ENCODE measurements at places on chromosomes 4 and X.

GRCh38 chrX:100680756-100681155 lies 36.8 kb downstream of the SRPX2 start:
- peak; percentile 1 for DNase-seq

DNA sequence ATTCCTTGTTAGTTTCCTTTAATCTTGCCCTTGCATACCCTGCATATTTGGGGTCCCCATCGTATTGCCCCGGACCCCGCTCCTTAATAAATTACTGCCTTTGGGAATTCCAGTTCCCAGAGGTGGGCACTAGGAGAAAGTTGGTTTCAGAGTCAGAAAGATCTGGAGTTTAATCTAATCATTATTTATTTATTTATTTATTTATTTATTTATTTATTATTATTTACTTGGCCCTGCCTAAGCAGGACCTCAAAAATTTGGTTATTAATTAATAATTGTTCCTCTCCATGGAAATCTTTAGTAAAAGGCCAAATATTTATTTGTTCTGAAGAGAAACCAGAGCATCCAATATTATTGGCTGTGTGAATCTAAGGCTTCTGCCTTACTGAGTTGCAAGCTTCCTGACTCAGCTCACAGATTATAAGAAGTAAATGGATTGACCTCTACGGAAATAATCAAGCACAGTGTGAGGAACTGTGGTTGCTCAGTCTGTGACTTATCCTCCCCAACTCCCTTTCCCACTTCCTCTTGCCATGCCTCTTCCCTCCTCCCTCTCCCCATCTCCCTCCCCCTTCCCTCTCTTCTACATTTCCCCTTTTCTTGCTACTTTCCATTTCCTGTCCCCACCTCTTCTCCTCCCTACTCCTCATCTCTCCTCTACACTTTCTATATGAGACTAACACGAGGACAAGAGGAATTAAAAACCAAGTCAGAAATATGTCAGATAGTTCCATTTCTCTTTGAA lies 61.5 kb upstream of the AP1S2 start:
- DNase-seq, result no peak

DNA sequence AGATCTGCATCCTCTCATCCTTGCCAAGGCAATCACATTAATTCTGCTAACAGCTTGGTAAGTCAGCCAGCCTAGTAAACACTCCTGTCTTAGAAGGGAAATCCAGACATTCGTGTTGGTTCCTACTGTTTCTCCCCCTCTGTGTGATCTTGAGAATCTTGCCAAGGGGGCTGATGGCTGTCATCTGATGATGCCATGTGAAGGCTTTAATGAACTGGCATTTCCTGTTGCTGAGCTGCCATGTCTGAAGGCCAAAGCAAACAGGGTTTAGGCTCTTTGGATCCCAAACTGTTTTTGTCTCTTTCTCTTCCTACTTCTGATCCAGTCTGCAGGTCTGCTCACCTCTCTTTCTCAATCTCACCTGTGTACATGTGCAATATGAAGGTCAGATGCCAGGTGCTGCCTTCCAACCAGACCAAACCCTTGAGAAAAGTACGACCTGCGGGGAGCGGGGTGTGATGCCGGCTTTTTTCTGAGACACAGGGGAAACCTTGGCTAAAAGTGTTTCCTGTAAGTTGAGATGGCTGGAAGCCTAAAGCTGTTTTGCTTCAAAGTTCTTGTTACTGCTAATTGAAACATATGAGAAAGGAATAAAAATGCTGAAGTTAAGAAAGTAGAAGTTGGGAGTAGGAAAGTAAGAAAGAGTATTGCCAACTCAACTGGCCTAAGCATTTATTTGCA lies 532.9 kb downstream of the ANKRD50 start:
- no peak for DNase-seq

- no peak for DNase-seq
These were observed 513.8 kb upstream of the FAM241A start for GRCh38 chr4:111631215-111631999.
